ENCODE measurements at places on chromosomes 16 and 17.

DNA sequence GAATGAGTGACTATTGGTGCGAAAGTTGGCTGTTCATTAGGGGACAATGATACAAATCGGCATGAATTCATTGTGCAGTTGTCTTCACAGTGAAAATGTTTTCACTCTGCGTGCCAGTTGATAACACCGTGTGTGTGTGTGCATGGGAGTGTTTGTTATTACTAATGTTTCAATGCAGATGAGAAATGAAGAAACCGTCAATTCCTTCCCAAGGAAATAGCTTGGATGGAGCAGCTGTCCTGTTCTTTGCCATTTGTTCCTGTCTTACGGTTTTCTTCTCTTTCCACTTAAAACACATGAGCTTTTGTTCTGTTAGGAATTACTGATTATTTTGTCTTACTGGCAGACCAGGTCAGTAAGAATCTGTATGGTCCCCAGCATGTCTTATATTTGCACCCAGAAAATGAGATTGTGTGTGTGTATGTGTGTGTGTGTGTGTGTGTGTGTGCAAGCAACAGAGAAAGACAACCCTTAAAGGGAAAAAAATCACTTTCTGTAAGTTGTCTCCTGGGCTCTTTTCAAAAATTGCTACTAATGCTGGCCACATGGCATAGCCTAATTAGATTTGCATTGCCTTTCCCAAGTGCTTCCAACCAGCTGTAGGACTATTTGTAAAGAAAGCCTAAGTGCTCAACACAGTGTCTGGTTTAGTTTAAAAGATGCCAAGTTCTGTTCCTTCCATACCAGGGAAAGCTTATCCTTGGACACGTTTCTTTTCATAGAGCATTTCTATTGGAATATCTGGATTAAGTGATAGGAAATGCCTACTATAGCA lies 23.8 kb downstream of the SHISA9 start:
- DNase-seq = no peak

GRCh38 chr17:13352747-13353415 lies 248.8 kb downstream of the HS3ST3A1 start:
- DNase-seq = no peak

DNA sequence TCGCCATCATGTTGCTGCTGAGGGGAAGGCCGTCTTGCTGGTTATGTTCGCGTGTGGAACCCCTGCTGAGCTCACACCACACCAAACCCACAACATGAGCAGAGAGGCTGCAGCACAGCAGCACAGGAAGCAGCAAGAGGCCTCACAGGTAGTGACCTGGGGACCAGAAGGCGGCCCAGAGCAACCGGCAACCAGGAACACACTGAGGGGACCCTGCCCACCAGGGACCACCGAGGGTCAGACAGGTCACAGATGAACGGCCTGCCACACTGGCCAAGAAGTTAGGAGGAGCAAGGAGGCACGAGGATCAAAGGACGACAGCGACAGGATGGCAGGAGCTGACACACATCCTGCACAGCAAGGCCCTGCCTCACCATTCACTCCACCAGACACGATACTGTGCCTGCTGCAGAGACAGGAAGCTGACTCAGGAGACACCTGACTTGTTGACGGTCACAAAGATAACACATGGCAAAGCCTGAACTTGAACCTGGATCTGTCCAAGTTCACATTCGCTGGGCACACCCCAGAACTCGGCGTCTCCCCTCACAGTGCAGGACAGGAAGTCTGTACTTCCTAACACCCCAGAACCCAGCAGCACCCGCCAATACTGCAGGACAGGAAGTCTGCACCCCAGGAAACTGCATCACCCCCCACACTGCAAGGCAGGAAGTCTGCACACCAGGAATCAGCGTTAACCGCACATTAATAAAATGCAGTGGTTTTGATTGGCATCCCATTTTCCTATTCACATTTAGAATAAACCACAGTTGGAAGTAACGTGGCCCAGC lies 98.5 kb downstream of the ZNF778 start:
- DNase-seq = peak; percentile 51

DNA sequence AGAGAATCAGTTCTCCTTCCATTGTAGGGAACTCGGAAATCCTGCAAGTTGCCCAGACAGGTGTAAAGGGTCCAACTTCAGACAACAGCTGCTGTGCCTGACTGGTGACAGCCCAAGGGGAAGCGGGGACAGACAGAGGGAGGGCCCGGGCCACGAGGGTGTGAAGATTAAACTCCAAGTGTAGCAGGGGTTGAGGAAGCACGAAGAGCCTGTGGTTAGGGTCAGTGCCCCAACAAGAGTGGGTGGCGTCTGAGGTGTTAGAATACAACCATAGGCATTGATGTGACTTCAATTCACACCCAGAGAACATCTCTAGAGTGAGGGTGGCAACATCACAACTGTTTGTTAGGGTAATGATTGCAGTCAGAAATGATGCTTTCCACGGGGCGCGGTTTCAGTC lies 39.1 kb downstream of the ASPA start:
- DNase-seq = no peak

- DNase-seq = peak; percentile 96
These were observed 9.3 kb downstream of the CORO6 start for GRCh38 chr17:29613352-29613837.

DNA sequence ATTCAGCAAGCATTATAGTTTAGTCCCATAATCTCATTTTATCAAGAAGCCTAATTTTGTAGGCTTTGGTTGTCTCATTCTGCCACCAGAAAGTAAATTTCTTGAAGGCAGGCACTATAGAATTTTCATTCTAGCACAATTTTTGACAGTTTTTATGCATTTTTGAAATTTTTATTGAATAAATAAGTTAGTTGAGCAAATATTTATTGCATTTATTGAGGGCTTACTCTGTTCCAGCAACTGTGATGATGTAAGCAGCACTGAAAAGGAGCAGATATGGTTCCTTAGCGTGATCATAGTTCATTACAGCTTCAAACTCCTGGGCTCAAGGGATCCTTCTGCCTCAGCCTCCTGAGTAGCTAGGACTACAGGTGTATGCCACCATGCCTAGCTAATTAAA lies 34.2 kb downstream of the PPM1E start:
- DNase-seq = no peak

DNA sequence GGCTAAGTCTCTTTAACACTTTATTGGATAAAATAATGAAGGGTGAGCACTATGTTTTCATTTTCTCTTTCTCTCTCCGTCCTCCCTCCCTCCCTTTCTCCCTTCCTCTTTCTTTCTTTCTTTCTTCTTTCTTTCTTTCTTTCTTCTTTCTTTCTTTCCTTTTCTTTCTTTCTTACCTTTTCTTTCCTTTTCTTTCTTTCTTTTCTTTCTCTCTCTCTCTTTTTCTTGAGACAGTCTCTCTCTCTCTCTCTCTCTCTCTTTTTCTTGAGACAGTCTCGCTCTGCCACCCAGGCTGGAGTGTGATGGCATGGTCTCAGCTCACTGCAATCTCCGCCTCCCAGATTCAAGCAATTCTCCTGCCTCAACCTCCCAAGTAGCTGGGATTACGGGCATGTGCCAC lies 21.5 kb upstream of the CDR2 start:
- DNase-seq = no peak

GRCh38 chr16:87333101-87333500 lies 15.9 kb upstream of the C16orf95 start:
- DNase-seq = no peak

GRCh38 chr17:45132320-45132571 lies at the start of gene PLCD3:
PLCD3 (minus strand) TSS chr17:45132515; CDS start chr17:45132410, 105 bp downstream.
- no peak for DNase-seq

DNA sequence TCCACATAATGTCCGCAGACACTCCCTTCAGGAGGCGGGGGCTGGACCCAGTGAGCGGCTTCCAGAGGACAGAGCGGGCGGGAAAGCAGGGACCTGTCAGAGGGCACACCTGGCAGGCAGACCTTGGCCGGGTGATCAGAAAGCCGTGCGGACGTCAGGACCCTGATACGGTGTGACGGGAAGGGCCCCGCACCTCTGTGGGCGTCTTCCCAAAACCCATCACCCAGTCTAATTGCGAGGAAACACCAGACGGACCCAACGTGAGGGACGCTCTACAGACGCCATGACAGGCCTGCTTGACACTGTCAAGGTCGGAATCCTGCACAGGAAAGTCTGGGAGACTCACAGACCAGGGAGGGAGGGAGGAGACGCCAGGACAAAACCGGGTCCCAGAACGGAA lies 8.4 kb downstream of the LMF1 start:
- no peak for DNase-seq

- DNase-seq = no peak
These were observed 5.5 kb downstream of the COG1 start for GRCh38 chr17:73198201-73198929.

GRCh38 chr16:51112323-51112722 lies 38.7 kb downstream of the SALL1 start:
- peak; percentile 70 for DNase-seq

DNA sequence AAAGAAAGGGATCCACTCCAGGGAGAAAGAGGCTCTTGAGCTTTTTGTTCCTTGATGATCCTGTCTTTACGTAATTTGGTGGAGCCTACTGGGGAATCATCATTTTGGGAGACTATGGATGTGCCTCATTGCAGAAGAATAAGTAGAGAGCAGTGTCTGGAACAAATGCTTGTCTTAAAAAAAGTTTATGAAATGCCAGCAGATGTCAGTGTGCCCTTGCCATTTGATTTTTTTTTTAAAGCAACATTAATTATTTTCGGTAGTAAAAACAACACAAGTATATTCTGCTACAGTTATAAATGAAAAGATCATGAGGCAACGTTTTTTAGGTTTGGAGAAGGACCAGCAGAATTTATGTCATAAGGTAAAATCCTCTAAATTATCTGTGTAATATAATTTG lies 934.8 kb upstream of the EEF2KMT start:
- DNase-seq = no peak

DNA sequence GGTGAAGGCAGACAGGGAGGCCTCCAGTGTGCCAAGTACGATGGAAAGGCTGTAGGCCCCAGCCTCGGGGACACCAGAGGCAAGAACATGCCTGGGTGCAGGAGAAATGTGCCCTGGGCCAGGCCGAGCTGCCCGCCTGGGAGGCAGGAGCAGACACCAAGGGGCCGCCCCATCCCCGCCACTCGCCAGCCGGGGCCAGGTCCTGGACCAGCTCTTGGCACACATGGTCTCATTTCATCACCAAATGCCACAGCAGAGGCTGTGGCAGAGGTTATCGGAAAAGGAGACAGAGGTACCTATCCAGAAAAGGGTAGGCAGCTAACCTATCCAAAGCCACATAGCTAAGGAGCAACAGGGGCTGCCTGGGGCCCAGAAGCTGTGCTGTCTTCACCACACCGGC lies 31.3 kb downstream of the PEMT start:
- no peak for DNase-seq

- peak; percentile 79 for DNase-seq
These were observed 16.1 kb upstream of the GPRC5C start for GRCh38 chr17:74415608-74416396.

DNA sequence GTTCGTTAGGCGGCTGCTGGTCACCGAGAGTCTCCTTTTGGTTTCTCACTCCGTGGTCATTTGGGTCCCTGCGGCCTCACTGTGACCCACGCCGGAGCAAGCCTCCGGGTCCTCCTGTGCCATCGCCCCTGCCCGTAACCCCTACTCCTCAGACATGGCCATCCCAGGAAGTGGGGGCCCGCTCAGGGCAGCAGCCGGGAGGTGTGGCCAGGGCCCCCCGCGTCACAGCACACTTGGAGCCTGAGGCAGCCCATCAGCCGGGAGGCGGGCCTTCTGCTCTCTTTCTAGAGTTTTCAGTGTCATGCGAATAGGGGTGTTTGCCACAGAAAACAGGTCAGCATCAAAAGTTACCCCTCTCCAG lies 7.9 kb upstream of the WFIKKN1 start:
- no peak for DNase-seq

DNA sequence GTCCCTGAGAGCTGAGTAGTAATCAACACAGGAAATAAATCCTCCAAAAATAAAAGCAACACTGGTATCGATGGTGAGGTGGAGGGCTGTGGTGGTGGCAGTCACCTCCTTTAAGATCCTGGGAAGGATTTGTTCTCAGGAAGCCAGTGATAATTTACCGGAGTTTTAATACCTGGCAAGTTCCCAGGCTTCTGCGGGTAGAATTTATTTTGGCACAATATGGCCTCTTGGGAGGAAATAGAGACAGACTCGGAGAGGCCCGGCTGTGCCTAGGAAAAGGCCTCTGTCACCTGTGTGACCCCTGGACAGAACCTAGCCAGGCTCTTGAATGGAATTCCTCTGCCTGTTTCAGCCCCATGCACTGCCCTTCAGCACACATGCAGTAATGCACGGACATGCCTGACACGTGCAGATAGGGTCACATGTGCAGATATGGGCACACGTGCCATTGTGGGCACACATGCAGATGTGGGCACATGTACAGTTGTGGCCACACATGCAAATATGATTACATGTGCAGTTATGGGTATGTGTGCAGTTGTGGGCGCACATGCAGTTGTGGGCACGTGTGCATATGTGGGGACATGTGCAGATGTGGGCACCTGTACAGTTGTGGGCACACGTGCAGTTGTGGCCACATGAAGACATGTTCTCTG lies 33.5 kb downstream of the MGAT5B start:
- DNase-seq = no peak

- peak; percentile 71 for DNase-seq
These were observed 134.1 kb downstream of the SOX9 start for GRCh38 chr17:72254808-72255449.

All from small intestine (tissue), 16 donors.